Dorsolateral prefrontal cortex (tissue), 122 donors: ENCODE measurements at places on chromosomes 3 and 15.

DNA sequence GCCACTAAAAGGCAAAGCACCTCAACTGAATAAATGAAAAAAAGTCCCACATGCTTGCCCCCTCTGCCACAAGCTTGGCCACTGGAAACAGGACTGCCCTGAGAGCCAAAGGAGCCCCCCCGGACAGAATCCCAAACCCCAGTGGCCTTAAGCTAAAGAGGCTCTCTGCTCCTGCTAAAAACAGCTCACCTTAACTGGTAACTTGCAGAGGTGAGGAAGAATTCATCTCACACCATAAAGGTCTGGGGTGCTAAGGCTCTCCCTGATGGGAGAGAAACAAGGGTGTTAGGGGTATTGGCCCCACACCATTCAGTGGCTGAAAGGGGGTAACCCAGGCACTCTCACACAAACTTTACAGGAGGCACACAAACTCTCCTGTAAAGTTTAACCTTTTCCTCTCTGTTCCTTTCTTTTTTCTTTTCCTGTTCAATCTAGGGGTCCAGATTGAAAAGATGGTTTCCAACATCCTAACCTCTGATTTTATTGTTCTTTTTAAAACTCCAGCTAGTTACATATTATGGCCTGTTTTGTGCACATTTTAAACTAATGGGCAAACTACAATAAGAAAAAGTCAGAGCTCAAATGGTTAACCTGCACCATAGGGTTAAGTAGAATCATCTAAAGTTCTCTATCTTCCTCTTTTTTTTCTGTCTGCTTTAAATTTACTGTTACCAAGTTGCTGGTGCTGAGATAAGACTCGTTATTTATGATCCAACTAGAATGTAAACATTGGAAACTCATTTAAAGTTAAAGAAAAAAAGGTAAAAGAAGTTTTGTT lies 19.9 kb downstream of the TRANK1 start:
- no peak for DNase-seq

DNA sequence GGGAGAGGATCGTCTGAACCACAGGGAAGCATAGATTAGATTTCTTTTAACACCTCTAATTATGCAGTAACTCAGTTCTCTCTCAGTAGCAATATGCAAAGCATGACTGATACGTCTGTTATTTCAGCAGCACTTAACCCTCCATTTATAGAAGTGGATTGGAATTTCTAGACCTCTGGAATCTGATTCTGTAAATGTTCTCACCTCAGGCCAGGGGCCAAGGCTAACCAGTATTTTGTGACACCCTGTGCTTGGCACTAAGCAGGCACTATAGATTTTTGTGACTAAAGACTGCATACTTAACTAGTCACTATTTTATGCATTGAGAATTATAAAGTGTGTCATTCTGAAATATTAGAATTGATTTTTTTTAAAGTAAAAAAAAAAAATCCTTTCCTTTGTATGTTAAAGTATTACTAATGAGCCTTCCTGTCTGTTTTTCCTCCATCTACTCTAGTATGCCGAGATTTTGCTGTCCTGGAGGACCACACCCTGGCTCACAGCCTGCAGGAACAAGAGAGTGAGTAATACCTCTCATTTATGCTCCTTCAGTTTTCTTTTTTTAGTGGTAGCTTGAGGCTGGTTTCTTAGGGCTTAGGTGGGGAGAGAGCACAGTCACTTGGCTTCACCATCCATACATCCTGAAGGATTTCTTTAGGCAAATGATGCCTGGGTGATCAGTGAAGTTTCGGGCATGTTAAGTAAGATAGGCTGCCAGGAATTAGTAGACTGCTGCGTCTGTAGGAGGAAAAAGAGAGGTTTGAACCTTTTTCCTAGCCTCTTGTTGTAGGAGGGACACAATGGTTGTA lies 26.5 kb upstream of the UTS2B start:
- no peak for DNase-seq

- no peak for DNase-seq
Observed at GRCh38 chr15:99734575-99734974, 1.3 kb upstream of the LYSMD4 start.

DNA sequence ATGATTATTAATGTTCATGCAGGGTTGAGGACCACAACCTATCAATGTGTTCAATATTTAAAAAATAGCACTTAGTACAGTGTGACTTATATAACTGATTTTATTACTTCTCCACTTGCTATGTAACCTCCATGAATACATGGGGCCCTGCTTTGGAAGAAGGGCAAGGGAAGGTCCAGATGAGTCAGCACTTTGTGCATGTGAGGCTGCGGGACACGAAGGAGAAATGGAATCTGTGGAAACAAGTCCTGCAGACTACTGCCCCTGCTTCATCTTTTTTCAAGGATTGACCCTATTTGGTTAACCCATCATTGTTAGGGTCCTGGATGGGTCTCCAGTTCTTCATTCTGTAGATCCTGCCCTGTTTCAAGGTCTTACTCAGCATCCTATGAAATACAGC lies 1.6 kb downstream of the NXPE3 start:
- no peak for DNase-seq

GRCh38 chr15:65329288-65329983 lies 25.0 kb downstream of the RNU5B-1 start:
- no peak for DNase-seq

- DNase-seq = no peak
Observed at GRCh38 chr3:128312271-128312670, 154.4 kb downstream of the DNAJB8 start.

DNA sequence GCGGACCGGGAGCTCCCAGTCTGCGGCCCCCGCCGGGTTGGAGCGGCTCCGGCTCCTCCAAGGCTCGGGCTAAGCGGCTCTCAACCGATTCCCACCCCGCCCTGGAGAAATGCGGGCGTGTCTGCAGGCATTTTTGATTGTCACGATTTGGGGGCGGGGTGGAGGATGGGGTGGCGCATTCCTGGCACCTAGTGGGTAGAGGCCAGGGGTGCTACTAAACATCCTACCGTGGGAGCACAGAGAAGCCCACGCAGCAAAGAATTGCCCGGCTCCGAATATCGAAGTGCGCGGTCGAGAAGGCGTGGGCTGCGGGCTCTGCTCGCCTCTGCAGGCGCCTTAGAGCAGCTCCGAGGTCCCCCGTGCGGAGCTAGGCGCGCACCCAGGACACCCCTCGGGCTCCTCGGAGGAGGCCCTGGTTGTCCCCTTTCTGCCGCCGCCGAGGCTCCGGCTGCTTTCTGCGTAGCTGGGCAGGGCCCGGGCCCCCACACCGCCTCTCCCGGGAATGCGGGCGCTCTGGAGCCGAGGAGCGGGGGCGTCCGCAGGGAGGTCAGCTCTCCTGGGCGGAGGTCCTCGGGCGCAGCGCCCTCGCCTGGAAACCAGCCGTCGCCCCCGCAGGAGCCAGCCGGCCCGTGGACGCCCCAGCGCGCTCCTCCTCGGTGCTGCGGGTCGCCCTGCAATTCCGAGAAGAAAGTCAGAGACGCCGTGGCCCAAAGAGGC lies 16.5 kb upstream of the LAMP3 start:
- peak; percentile 58 for DNase-seq

GRCh38 chr3:103127737-103128136 lies 692.9 kb downstream of the ZPLD1 start:
- no peak for DNase-seq

DNA sequence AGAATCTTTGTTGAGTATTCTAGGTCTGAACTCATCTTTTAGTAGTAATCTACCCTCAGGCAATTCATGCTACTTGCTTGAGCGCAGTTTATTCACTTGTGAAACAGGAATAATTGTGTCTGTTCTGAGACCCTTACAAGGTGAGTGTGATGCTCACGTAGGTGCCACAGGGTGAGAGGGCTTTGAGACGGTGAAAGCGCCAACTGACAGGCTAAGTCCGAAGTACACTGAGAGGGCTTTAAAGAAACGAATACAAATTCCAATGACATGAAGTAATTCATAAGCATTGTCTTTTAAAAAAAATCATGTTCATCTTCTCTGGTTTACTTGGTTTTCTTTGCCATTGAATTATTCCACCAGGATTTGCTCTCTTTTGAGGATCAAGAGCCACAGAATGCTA lies 393.7 kb upstream of the RGMA start:
- DNase-seq = no peak

- DNase-seq = no peak
Observed at GRCh38 chr3:43996379-43997301, 245.0 kb upstream of the TOPAZ1 start.

GRCh38 chr3:110569073-110569472 lies 502.5 kb upstream of the NECTIN3 start:
- no peak for DNase-seq

- DNase-seq = no peak
Observed at GRCh38 chr15:83012076-83012426, 612 bp upstream of the C15orf40 start.

- no peak for DNase-seq
Observed at GRCh38 chr15:32852771-32853170, 135.0 kb downstream of the GREM1 start.

- no peak for DNase-seq
Observed at GRCh38 chr3:147397875-147398812, 8.2 kb downstream of the ZIC4 start.

- DNase-seq = no peak
Observed at GRCh38 chr3:48013288-48013980, 2.8 kb downstream of the MAP4 start.

- peak; percentile 81 for DNase-seq
Observed at GRCh38 chr15:75049392-75049791, 26.0 kb downstream of the PPCDC start.

- DNase-seq = no peak
Observed at GRCh38 chr3:2148561-2149340, 50.1 kb downstream of the CNTN4 start.

DNA sequence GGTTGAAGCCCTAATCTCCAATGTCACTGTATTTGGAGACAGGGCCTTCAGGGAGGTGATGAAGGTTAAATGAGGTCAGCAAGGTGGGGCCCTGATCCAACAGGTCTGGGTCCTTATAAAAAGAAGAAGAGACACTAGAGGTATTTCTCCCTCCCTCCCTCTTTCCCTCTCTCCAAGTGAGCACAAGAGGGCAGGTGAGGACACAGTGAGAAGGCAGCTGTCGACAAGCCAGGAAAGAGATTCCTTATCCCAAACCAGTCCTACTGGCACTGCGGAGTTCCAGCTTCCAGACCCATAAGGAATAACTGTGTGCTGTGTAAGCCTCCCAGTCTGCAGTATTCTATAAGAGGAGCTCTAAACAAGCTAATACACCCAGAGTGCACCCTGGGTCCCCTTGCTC lies 134.7 kb downstream of the ADAMTS17 start:
- no peak for DNase-seq

DNA sequence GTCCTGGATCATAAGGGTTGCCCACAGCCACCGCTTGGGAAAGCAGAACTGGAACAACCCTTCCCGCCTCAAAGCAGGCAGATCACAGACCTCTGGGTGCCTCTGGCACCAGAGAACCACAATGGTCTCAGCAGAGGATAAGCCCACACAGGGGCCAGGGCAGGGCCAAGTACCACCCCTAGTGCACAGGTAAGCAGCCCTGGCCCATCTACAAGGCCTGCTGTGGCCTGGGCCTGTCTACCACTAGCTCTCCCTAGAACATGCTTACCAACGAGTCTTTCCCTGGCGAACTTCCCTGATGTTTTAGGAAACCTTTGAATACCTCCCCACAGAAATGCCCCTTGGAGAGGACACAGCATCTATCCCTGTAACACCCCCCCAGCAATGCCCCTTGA lies 28.3 kb downstream of the TNK2 start:
- DNase-seq = no peak

DNA sequence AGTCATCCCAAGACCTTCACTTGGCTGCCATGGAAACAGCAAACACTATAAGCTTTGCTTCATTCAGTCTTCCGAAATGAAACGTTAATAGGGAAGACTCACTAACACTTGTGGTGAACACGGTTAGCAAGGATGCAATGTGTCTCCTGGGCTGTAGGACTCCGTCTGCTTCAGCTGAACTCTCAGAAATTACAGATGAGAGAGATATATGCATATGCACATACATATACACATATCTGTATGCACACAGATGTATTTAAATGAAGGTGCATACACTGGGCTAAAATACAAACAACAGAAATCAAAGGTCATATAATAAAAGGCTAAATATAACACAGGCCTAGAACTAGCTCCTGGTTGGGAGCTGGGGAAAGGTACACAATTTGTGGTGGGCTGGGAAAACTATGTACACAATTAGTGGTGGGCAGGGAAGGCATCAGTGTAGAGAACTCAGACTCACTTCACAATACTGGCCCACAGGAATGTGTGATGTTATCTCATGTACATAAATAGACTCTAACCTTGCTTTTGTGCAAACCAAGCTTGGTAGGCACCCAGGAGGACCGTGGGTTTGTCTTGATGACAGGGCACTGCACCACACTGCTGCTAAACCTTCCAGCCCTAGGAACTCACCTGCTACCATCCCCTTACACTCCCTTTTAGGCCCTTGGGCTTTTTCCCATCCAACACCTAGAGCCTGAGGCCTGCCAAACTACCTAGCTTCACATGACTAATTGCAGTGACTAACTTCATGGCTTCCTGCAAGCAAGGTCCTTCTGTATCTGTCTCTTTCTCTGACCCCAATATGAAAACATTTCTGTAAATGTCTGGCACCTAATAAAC lies 873.1 kb downstream of the NSUN3 start:
- no peak for DNase-seq

DNA sequence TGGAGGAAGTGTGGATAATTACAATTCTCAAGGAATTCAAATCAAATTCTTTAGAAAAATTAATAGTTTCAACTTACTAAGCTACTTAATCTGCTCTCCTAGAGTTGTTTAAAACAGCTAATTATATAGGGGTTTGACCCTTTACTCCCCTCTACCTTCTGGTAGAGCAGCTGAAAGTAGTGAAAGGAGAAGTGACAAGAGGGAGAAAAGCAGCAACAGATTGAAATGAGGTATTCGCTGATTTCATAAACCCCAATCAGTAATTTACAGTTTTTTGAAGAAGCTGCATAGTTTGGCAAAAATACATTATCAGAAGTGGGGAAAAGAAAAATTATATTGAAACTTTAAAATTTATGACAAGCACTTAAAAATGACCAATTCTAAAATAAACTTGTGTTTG lies 52.8 kb downstream of the ZMAT3 start:
- DNase-seq = no peak

DNA sequence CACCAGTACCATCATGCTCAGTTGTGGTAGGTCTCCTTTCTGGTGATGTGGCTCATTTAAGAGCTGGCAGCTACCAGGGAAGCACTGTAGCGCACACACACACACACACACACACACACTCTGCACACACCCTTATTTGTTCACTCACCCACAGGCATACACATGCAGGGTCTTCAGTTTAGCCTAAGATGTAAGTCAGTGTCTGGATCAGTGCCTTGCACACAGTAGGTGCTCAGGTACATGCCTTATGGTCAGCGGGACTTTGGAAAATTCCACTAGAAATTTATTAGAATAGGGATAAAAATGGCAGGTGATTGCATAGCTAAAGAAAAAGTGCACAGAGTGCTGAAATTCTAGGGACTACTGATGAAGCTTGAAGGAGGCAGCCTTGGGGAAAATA lies 23.6 kb downstream of the XYLB start:
- DNase-seq = no peak

- DNase-seq = no peak
Observed at GRCh38 chr15:55863911-55864310, 121.0 kb upstream of the PRTG start.
